ENCODE measurements at places on chromosomes 5 and 9. TPM values are rescaled to one million over a fixed set of nuclear protein-coding genes. Genes with fewer than 3 reads are reported as not detected.

The ARSK gene
- total RNA-seq: 8.5 TPM

DNA sequence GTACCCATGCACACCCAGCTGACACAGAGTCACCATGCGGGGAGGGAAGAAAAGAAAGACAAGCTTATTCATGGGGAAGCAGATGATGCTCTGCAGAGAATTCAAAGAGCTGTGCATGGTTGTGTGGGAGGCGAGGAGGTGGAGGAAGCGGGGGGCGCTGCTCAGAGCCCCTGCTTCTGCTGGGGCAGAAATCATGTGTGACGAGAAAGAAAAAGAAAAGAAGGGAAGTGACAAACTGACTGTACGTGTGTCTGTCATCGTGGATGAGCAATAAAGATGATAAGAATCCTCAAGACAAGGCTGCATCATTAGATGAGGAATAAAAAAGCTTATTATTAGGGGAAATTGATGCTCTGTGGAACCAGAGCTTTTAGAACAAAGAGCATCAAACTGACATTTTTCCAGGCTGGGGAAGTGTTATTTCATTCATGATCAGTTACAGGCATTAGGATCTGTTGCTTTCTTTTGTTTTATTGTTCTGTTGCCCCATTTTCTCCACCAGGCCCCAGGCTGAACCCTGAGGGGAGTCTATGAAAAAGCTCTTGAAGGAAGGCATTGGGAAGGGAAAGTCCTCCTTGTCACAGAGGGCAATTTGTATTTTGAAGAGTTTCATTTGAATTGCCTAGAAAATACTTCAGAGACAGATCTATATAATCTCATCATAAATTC is 20.3 kb upstream of the SH3RF2 start:
- no peak for DNase-seq

DNA sequence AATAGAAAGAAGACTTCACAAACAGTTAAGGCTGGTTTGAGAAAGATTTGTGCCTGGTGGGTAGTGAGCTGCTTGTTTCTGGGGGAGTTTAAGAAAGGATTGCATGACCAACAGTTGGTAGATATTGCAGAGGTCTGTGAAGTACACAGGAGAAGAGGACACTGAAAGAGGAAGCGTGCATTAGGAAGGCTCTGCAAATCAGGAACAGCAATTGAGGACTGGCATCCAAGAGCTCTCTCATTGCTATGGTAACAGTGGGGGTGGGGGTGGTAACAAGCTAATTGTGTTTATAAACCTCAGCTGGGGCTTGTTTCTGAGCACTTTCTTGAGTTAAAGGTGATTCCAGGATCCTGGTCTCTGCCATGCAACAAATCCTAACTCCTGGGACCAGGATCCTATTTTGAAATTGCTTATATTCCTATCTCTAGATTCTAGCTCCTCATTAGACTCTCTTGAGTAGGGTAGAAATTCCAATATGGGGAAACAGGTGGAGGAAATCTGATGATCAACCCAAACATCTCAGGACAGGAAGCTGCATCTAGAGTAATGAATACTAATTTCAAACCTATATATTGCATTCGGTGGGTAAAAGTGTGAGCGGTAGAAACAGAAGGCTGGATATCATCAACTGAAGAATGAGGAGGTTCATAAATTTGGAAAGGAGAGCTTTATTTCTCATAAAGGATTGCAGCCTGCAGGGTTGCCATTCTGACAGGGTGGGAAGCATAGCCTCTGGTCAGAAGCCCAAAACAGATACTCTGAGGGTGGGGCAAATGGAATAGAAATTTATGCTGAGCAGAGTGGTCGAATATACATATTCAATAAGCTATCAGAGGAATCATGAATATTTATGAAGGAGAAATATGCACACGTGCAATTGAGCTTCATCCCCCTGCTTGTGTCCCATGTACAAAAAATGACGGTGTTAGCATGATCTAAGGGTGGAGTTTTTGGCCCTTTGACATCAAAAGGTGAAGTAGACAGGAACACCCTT is 79.4 kb downstream of the PTTG1 start:
- no peak for DNase-seq

- DNase-seq: no peak
Observed at GRCh38 chr9:116653348-116654058, 33.6 kb upstream of the TRIM32 start.

DNA sequence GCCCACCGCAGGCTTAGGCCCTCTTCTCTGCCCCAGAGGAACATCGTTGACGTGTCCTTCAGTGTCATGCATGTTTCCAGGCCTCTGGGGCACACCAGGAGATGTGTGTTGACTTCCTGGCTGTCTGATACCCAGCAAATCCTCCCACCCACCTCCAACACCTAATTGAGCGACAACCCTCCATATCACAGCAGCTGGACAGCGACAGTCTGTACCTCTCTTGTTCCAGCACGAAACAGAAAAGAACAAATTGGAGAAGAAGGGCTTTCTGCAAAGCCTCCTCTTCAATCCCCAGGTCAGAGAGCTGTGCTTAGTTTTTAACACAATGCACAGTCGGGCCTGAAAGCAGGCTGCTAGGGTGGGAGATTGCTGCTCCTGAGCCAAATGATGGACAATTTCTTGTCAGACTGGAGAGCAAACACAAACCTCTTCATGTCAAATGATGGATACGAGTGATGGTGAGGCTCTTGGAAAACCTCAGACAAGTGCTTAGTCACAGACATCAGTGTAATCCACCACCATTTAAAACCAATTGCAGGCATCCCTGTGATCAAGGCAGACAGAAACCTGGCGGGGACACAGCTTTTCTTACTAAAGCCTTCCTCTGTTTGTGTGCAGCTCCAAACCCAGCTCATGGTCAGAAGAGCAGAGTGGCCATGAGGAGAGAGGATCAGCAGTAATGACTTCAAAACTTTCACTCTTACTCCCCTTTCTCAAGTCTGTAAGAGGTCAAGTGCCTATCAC is 110.6 kb downstream of the EBF1 start:
- no peak for DNase-seq

DNA sequence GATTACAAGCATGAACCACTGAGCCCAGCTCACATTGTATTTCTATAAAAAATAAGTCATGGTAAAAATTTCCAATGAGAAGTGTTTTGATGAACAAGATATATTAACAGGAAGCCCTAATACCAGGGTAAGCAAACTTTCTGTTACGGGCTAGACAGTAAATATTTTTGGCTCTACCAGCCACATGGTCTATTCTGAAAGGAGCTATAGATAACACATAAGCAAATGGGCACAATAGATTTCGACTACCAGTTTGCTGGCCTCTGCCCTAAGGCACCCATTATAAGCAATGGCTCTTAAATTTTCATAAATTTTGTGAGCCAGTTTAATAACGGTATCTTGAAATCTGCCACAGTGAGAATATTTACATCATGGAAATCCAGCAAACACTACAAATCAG is 8.1 kb downstream of the UBQLN1 start:
- DNase-seq: no peak

GRCh38 chr5:85030316-85031084 is 645.8 kb upstream of the EDIL3 start:
- DNase-seq: no peak
